ENCODE measurements at places on chromosomes 2 and 18.

- DNase-seq, result no peak
These were observed 677 bp upstream of the COPS9 start for GRCh38 chr2:240136671-240137292.

DNA sequence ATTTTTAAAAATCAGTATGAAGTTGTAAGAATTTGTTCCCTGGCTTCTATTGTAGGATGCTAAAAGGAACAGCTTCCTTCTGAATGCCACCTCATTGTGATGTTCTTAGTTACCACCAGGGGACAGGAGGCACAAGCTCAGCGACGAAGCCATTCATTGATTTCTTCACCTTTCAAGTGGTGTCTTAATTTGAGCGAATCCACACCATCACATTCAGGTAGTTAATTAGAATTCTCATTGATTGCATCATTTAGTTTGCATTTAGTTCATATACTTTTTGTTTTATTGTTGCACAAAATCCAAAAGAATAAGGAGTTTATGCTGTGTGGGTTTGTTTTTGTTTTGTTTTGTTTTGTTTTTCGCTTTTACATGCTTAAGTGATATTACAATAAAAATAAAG is 23.1 kb downstream of the CYP27C1 start:
- no peak for DNase-seq

- DNase-seq, result no peak
These were observed 107.6 kb upstream of the BZW1 start for GRCh38 chr2:200703926-200704637.

- DNase-seq, result no peak
These were observed 28.0 kb upstream of the DSG3 start for GRCh38 chr18:31419457-31419932.

DNA sequence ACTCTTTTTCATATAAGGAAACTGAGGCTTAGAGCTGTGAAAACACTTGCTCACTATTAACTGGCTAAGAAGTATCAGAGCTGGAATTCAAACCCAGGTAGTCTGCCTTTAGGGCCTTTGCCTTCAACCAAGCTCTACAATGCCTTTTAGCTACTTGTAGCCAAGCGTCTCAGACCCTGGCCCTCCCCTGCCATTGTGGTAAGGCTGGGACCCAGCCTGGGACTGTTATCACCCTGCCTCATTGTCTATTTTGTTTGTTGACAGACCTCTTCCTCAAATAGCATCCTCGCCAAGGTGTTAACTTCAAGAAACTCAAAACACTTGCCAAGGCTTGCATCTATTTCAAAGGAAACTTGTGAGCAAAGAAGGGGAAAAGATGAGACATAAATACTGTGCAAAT is 76.7 kb upstream of the CD28 start:
- DNase-seq, result no peak

DNA sequence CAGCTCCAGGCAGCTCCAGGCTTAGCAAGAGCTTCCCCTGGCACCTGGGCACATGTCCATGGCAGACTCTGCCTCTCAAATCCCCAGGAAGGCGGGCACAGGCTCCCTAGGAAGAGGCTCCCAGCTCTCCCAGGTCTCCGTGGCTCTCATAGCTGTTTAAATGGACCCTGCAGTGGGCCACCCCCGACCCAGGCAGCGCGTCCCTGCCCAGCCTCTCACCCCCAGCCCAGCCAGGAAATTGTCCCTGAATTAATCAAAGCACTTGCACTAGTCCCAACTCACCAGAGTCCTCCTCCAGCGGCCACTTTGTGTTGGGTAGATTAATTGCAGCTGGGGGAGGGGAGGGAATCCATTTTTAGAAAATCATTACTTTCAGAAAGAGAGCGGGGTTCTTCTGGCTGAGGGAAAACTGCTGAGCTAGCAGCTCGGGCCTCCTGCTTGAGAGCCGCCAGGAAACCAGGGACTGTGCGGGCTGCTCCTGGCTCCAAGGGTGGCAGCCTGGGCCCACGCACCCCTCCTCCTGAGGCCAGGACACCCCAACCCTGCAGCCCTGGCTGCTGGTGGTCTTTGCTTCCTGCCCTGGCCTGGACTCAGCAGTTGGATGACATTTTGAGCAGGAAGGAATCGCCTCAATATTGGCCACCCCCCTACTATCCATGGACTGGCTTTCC is 36.0 kb downstream of the SMAD7 start:
- DNase-seq, result no peak

DNA sequence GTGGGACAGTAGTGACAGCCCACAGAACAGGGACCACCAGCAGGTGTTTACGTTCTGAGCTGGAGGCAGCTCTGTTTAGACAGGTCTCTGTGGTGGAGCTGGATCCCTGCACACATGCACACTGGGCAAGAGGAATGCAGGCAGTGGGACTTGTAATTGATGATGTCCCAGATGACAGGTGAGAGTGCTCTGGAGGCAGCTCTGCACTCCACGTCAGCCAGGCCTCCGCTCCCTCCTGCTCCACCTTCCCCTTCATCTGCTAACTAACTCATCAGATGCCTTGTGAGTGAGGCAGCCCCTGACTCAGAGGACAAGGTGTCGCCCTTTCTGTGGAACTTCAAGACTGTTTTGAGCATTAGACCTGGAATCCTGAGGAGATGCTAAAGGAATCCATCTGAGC is 53.2 kb downstream of the SH3YL1 start:
- no peak for DNase-seq

DNA sequence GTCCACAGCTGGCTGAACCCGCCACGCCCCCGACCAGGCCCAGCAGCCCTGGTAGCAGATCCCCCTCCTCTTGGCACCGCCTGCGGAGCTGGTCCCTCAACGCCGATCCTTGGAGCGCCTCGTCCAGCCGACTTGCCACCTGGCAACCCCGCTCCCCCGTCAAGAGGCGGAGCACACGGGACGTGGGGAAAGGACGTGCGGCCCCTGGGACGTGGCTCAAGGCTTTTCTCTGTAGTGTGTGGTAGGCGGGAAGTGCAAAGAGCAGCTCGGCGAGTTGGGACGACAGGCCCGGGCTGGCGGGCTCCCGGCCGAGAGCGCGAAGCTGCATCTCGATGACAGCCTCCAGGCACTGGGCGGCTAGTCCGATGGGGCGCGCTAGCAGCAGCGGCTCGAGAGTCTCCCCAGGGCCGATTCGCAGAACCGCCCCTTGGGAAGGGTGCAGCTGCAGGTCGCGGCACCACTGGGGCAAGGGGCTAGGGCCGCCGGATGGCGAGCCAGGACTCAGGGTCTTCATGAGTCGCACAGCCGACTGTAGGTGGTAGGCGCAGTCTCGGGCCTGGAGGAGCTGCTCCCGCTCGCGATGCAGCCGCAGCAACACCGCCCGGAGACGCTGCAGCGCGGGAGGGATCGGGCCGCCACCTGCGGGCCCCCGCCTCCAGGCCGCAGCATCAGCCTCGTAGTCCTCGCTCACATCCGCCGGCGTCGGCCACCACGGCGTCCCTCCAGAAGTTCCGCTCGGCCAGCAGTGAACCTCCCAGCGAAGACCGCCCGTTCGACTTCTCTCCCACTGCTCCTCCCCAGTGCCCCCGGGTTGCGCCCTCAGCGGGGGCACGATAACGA is 617 bp downstream of the CCDC142 start:
- peak; percentile 70 for DNase-seq

- no peak for DNase-seq
These were observed 67.0 kb downstream of the CACNB4 start for GRCh38 chr2:152031747-152032306.

DNA sequence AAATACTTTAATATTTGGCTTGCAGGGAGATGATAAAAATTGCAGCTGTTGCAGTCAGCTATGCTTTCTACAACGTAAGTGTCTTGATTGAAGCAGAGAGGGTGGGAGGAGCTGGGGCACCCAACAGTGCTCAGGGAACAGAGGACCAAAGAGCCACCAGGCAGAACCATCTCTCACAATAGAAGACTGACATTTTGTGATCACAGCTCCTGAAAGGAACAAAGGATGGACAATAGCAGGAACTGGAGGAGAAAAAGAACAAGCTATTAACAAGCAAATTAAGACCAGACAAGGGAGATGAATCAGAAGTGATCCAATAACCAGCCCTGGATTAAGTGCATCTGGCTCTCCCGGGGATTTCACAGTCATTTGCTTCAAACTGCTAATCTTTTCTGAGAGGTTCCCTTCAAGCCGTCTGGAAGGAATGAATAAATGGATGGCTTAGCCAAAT is 65.7 kb upstream of the SMAD2 start:
- DNase-seq, result no peak

DNA sequence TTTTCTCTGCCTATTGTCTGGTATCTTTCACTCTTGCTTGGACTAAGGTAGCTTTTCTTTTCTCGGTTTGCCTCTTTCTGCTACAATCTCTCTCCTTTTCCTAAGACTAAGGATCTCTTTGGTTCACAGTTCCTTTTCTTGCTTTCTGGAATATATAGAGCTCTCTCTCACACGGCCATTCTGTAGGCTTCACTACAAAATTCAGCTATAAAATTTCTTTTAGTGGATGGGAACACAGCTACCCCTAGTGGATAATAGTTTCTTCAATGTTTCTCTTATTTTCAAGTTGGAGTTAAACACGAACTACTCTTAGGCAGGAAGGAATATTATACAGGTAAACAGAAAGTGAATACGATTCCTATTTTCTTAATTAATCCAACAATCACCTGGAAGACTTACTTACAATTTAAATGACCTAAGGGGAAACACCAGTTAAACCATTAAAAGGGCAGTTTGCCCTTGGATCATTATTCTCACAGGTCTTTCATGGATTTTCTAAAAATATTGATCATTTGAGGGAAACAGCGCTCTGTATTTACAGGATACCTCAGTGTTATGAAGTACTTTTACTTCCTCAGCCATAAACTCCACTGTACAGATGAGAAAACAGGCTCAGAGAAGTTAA is 140.5 kb downstream of the LRP2 start:
- no peak for DNase-seq

GRCh38 chr2:227466887-227467600 is 4.9 kb upstream of the AGFG1 start:
- no peak for DNase-seq

- no peak for DNase-seq
These were observed 24.7 kb downstream of the MDH1 start for GRCh38 chr2:63613391-63613901.

GRCh38 chr2:241686324-241686649 is 328 bp downstream of the DTYMK start:
- DNase-seq, result no peak

DNA sequence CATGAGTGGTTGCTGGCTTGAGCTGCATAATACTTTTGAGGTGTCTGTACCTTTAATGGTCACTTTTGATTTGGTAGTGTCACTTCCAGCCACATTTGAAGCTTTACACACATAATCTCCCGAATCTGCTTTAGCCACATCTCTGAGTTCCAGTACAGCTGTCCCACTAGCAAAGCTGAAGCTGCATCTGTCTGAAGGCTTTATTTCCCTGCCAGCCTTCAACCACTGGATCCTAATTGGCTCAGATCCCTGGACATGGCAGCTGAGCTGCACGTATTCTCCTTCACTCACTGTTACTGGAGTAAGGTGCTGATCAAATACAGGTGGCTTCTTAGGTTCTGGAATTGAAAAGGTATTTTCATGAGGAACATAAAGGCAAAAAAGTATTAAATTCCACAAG is 99.7 kb downstream of the TTN start:
- DNase-seq, result no peak

- no peak for DNase-seq
These were observed 1712.8 kb upstream of the TMEFF2 start for GRCh38 chr2:193907561-193907960.

GRCh38 chr2:160647967-160648685 is 154.5 kb upstream of the RBMS1 start:
- DNase-seq, result peak; percentile 57

GRCh38 chr2:191566344-191566743 is 111.6 kb upstream of the NABP1 start:
- DNase-seq, result peak; percentile 53

GRCh38 chr2:27628767-27629709 is at the start of the genes CCDC121 and GPN1:
Gene CCDC121, minus strand, starts transcription at chr2:27629012. Its CDS starts 1,213 bp downstream, at chr2:27627799.
Gene GPN1, plus strand, starts transcription at chr2:27629050. Its CDS starts 9 bp downstream, at chr2:27629059.
- peak; percentile 76 for DNase-seq

DNA sequence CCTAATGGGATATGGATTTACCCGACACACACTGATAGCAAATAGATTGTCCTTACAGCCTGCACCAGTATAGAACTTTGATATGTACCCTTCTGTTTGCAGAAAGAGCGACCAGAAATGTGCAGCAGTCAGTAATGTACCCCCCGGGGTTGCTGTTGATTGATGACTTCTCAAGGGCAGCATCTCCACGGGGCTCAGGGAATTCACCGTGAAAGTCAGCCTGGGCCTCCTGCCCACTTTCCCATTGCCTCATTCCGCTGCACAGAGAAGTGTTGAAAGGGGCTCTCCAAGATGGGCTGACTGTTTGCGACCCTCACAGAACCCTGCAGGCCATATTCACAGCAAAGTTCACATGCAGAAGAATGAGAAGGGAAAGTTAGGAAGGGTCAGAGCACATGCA is 241.3 kb downstream of the PRKCE start:
- DNase-seq, result peak; percentile 67

DNA sequence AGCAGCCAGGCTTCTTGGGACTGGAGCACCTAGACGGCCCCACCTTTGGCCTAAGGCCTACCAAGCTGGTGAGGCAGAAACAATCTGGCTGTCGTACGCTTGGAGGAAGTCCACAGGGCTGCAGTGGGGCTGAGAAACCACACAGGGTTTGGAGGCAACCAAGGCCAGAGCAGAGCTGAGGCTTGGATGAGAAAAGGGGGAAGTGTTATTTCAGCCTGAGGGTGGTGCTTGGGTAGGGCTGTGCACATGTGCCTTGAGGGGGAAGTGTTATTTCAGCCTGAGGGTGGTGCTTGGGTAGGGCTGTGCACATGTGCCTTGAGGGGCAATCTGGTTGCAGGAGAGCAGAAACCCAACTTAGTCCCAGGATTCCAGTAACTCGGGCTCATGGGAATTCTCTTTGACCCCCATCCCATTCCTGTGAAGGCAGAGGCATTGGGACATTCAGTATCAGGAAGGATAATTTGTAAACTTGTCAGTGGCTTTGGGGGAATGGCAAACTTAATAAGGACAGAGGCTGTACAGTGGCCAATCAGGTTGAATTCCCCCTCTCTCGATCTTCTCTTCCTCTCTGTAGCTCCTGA is 971 bp upstream of the FBXO41 start:
- no peak for DNase-seq

DNA sequence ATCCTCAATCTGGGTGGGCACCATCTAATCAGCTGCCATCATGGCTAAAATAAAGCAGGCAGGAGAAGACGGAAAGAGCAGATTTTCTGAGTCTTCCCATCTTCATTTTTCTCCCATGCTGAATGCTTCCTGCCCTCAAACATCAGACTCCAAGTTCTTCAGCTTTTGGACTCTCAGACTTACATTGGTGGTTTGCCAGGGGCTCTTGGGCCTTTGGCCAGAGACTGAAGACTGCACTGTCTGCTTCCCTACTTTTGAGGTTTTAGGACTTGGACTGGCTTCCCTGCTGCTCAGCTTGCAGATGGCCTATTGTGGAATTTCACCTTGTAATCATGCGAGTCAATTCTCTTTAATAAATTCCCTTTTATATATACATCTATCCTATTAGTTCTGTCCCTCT is 36.6 kb downstream of the DIPK1C start:
- DNase-seq, result no peak

- DNase-seq, result no peak
These were observed 69.5 kb downstream of the TMEM18 start for GRCh38 chr2:607709-608108.

- DNase-seq, result no peak
These were observed 453.9 kb upstream of the DDX18 start for GRCh38 chr2:117360586-117360985.
